CD8-positive, alpha-beta memory T cell (primary cell): ENCODE measurements at places on chromosomes 7 and 10. TPM values are rescaled to one million over a fixed set of nuclear protein-coding genes. Genes with fewer than 3 reads are reported as not detected.

- no peak for DNase-seq
These were observed 1.0 kb downstream of the PAXIP1 start for GRCh38 chr7:155001756-155002410.

GRCh38 chr10:110002801-110003523, 4.8 kb upstream of the ADD3 start:
- no peak for DNase-seq

DNA sequence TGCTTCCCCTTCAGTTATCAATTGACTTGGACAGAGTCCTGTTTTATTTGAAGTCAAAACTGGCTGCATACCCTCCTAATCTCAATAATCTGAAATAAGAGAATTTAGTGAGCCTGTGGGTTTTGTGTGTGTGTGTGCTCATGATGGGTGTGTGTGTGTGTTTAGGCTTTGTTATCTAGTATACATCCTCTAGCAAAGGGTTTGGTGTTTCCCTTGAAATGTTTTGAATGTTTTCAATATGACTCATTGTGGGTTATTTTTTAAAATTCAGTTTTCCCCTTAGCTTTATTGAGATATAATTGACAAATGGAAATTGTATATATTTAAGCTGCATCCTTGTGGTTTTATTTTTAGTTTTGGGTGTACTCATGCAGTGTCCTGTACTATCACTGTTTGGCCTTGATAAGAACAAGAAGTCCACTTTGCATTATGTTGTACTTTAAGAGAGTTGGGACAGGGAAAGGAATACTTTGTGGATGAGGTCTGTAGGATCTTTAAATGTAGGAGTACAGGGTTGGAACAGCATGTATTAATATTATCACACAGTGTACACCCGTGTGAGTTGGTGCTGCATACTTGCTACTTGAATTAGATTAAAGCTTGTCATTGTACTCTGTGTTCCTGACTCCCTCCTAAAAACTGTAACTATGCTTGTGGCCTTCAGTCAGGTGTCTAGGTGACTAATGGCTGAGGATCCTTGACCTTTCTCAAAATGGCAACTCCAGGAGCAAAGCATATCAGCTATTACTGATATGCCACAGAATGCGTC, 58.3 kb downstream of the VCL start:
- no peak for DNase-seq

GRCh38 chr10:71069909-71070666, 142.3 kb upstream of the UNC5B start:
- DNase-seq: no peak

DNA sequence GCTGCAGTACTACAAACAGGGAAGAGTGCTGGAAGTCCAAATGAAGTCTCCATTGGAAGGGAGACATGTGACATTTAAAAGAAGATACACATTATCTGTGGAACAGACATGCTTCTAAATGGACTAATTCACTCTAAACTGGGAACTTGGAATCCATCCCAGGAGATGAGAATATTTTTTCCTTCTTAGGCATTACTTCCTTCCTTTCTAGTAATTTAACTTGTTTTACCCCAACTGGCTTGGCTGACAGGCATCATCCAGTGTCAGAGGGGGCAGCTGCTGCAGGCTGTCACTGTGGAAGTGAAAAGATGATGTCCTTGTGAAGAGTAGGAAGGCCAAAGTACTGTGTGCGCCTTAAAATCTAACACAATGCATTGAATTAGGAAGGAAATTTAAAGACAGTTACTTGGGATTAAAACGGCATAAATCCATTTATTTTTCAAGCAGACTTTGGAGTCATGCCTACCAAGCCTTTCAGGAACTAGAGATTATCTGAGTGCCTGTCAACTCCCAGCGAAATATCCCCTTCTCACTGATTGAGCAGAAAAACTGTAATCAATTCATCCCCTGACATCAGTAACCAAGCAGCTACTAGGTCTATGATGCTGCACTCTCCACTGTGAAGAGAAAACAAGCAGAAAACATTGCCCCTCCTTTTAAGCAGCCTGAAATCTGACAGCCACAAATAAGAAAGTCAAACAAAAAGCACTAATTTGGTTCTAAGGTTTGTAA, 161.2 kb downstream of the DGKI start:
- DNase-seq: no peak

DNA sequence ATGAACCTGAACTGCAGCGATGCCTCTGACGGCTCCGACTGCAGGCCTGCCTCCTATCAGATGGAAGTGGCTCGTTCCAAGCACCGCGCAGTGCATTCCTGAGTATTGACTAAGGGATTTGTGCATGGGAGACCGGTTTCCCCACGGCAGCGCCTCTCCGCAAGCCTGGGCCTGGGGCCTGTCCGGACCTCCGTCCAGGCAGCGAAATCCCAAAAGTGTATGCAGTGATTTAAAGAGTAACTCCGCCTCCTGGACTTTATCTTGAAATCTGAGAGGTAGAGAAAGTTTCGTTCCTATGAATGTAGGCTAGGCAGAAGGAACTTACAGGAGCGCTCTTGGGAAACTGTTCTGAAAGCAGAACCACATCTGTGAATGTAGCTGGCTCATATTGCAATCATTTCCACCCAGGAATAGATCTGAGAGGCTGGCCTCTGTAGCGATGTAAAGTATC, 106.2 kb upstream of the CELF2 start:
- peak; percentile 2 for DNase-seq

DNA sequence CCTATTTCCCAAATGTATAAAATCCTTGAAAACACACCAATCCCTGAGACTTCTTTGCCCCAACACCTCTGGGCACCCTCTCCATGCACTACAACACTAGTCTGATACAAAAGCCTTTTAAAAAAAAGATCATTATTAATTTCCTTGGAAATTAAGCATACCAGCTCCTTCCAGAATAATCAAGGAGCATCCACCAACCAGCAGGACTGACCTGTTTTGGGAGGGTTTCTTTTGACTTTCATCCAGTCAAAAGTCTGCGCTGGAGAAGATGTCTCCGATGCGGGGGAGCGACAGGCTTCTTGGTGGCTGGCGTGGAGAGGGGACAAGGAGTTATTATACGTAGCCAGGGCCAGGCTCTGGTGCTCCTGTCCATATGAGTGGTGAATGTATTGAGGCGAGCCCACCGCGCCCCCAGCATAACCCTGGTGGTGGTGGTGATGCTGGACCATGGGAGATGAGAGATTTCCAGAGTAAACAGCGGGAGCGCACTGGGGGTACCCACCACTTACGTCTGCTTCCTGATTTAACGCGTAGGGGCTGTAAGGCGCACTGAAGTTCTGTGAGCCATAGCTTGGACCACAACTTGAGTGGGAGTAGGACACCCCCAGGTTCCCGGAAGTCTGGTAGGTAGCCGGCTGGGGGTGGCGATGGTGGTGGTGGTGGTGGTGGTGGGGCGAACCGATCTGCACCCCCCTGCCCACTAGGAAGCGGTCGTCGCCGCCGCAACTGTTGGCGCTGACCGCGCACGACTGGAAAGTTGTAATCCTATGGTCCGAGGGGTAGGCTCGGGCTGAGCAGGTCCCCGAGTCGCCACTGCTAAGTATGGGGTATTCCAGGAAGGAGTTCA, 527 bp downstream of the HOXA1 start:
- DNase-seq: no peak

DNA sequence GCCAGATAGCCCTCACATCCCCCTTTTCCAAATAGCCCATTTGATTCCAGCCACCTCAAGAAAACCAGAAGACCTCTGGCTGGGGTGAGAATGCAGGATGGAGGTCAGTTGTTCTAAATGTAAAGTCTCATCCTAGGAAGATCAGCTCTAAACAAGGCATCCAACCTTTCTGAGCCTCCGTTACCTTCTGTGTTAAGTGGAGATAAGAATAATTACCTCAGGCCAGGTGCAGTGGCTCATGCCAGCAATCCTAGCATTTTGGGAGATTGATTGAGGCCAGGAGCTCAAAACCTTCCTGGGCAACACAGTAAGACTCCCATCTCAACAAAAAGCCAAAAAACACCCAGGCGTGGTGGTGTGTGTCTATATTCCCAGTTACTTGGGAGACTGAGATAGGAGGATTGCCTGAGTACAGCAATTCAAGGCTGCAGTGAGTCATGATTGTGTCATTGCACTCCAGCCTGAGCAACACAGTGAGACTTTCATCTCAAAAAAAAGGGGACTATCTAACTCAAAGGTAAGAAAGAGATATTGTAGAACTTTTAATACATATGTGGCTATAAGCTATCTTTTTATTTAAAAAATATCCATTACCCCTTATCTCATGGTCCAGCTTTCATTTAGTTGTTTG, 43.5 kb downstream of the PRTFDC1 start:
- no peak for DNase-seq

EPHA1 gene
- 2.8 TPM for total RNA-seq

H2BK1 gene
- not detected for total RNA-seq

FZD1 gene
- total RNA-seq: 0.04 TPM

VWDE gene
- 0.71 TPM for total RNA-seq

MOGAT3 gene
- not detected for total RNA-seq
